Activated naive CD8-positive, alpha-beta T cell treated with anti-CD3 and anti-CD28 coated beads for 36 hours (primary cell): ENCODE measurements at places on chromosomes 7 and 10. TPM values are rescaled to one million over a fixed set of nuclear protein-coding genes. Genes with fewer than 3 reads are reported as not detected.

GRCh38 chr10:71124921-71125748 lies 87.2 kb upstream of the UNC5B start:
- H3K36me3 ChIP-seq: no peaks in the 10 kb centered on the region
- peaks cover 48% of the 10 kb centered on the region for H3K27me3 ChIP-seq
- H3K4me3 ChIP-seq: no peak overlapping the region
- H3K27ac ChIP-seq: no peak overlapping the region
- peaks cover 8% of the 10 kb centered on the region for H3K4me1 ChIP-seq

The GRM3 gene
- total RNA-seq: not detected

The NUP205 gene
- 145 TPM for total RNA-seq

DNA sequence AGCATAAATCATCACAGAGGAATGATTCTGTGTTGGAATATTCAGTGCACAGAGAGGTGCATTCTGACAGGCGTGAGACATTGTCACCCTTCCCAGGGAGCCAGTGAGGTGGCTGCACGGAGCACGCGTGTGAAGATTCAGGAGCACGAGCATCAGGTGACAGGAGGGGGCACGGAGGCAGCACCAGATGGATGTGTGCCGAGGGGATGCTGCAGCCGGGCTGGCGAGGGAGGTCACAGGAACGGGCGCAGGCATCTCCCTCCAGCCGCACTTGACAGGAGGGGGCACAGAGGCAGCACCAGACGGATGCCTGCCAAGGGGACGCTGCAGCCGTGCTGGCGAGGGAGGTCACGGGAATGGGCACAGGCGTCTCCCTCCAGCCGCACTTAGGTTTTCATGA lies 66.5 kb downstream of the DIP2C start:
- no peak overlapping the region for H3K4me3 ChIP-seq
- no peaks in the 10 kb centered on the region for H3K36me3 ChIP-seq
- no peak overlapping the region for H3K27ac ChIP-seq
- H3K27me3 ChIP-seq: peaks cover 45% of the 10 kb centered on the region
- H3K4me1 ChIP-seq: peaks cover 4% of the 10 kb centered on the region

The C10orf105 gene
- total RNA-seq: 0.24 TPM

DNA sequence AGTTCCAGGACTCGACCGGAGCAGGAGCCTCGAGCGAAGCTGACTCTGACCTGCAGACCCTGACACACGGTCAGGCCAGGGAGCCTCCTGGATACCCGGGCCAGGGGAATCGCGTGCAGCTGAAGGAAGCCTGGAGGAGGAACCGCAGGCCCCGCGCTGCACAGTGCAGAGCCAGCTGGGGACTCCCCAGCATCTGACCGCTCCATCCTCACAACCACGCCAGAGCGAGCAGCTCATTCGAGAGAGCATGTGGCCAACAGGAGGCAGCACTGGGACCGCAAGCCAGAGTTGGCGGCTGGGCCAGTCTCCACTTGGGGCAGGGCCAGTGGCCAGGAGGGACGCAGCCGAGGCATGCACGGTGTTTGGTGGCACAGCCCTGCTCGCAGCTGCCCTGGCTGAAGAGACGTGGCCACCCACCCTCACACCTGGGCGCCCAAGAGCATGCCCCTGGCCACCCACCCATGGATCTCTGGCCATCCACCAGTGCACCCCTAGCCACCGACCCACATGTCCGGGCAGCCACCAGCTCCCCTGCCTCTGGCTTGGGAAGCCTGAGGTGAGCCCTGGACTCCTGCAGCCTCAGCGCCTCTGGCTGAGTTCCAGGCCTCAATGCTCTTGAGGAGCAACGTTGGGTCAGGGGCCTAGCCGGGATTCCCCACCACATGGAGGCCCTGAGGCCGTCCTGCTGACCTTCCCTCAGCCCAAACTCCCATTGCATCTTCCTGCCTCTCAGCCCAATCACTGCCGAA lies 213.9 kb downstream of the ELFN1 start:
- no peak overlapping the region for H3K27ac ChIP-seq
- H3K27me3 ChIP-seq: no peaks in the 10 kb centered on the region
- H3K36me3 ChIP-seq: peaks cover 24% of the 10 kb centered on the region
- peaks cover 11% of the 10 kb centered on the region for H3K4me1 ChIP-seq
